A549 (cell line): ENCODE measurements at places on chromosomes 12 and 14.

DNA sequence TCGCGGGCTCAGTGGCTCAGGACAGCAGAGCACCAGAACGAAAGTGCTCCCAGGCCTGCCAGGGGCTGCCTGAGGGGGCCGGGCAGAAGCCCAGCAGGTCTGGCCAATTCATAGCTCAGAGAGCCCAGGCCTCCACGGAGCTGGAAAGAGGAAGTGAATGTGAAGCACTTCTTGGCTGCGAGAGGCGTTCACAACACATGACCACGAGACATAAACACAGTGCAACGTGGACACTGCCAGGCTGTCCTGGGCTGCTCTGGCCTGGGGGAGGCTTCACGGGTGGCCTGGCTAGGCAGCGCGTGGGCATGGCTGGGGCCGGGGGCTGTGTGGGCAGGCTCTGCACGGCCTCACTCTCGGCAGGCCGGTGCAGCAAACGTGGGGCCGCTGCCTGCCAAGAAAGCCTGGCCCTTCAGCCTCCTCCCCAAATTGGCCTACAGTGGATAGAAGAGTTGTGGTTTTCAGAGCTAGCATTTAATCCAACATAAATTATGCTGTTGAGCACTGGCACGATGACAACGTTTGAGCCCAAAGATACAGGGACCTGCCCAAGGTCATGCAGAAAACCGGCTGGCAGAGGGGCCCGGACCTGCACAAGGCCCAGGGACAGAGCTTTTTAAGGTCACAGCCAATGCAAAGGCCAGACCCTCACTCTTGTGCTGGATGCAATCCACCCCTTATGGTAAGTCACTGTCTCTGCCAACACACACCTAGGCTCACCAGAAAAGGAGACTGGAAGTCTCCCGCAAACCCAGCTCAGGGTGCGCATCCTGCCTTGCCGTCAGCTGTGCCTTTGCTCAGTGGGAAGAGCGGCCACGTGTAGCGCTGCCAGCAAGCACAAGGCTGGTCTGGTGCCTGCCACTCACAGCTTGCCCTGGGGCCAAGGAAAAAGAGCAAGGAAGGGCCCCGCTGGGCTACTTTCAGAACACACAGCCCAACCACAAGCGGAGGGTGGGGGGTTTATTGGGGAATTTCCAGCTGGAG lies 8.6 kb downstream of the SLC25A29 start:
- no peak for DNase-seq

DNA sequence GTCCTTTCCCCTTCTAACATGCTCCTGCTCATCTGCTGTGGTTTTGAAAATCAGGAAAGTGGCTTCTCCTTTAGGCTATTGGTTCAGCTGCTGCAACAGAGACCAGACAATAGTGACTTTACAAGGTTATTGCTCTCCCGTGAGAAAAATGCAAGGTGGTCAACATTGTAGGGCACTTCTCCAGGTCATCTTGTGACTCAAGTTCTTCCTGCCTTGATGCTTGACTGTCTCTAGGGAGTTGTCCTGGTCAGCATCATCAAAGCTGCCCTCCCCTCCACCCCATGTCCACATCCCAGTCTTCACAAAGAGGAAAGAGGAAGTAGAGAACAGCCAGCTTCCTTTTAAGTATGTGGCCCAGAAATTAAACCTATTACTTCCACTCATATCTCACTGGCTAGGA lies 3.9 kb upstream of the TMEM63C start:
- DNase-seq = no peak

- DNase-seq = no peak
Observed at GRCh38 chr14:58961045-58961731, 227.3 kb upstream of the DAAM1 start.

GRCh38 chr14:83744891-83745290 lies 1785.1 kb upstream of the FLRT2 start:
- no peak for DNase-seq
